Inflammatory macrophage (primary cell): ENCODE measurements at places on chromosomes 13 and 19.
A peak's percentile ranks its signal among the peaks of the same experiment; 100 is the strongest.

- no peak for DNase-seq
Observed at GRCh38 chr13:46797501-46798237, 708 bp upstream of the ESD start.

GRCh38 chr13:35884211-35884760 is 246.9 kb downstream of the DCLK1 start:
- DNase-seq = no peak

GRCh38 chr13:75881109-75881775 is 245.1 kb downstream of the LMO7 start:
- DNase-seq = no peak

- DNase-seq = peak; percentile 10
Observed at GRCh38 chr13:30027569-30028455, 177.4 kb upstream of the UBL3 start.

DNA sequence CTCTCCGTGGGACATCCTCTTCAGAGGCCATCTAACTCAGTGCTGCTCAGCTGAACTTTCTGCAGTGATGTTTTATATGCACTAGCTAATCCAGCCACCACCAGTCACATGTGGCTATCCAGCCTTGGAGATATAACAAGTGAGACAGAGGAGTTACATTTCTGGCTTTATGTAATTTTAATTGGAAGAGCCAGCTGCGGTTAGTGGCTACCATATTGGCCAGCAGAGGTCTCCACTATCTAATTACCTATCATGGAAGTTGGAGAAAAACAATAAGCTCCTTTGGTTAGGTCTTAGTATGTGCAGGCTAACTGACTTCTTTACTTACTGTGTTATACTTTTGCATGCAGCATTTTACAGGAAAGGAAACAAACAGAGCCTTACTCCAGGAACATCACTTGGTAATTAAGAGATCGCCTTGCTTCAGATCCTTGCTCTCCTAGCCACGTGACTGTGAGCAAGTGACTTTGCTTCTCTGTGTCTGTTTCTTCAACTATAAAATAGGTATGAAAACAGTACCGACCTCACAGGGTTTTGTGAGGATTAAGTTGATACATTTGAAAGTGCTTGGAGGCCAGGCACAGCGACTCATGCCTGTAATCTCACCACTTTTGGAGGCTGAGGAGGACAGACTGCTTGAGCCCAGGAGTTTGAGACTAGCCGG is 1.6 kb upstream of the KLK10 start:
- DNase-seq = peak; percentile 47

- DNase-seq = no peak
Observed at GRCh38 chr19:33665776-33666595, 44.2 kb downstream of the CHST8 start.

DNA sequence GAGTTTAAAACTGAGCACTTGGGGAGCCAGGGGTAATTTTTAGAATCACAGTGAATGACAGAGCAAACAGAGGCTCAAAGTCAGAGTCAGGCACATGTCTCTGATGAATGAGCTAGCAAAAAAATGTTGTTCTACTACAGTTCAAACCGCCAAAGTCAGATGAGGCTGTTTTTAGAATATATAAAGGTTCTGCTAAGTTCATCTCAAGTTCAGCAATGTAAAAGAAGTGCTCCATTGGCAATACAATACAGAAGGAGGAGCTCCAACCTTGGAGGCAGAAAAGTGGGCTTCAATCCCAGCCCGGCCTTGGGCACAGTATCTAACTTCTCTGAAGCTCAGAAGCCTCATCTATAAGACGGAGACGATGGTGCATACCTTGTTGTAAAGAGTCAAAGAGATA is 70.1 kb upstream of the IPO5 start:
- DNase-seq = no peak

DNA sequence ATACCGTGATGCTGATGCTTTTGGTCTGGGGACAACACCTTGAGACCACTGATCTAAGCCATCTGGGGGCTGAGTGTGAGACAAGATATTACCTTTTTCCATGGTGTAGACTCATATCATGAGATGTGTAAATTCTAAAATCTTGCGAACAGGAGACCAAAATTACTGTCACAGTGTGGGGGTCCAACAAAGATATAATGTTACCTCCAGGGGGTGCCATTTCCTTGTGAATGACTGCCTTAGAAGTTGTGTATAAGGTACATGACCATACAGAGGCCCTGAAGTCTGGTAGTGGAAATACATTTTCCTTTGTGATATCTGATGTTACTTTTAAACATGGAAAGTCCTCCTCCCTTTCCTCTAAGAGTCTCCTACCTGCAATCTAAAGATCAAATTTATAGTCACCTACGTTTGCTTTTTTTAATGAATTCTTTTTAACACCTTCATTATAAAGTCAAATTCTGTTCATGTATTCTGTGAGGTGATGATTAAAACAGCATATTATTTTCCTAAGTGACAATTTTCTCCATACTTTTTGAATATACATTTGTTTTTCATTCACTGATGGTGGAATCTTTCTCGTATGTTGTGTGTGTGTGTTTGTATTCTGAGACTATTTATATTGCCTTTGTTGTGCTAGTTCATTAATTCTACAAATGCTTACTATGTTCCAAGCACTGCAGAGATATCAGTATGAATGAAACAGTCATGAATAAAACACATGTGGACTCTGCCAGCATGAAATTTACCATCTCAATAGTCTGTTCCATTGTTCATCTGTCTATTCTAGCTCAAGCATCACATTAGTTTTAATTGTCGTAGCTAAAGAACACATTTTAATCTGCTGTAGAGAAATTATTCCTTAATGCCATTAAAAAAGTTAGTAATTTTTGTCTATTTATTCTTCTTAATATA is 113.7 kb downstream of the RFC3 start:
- peak; percentile 34 for DNase-seq

DNA sequence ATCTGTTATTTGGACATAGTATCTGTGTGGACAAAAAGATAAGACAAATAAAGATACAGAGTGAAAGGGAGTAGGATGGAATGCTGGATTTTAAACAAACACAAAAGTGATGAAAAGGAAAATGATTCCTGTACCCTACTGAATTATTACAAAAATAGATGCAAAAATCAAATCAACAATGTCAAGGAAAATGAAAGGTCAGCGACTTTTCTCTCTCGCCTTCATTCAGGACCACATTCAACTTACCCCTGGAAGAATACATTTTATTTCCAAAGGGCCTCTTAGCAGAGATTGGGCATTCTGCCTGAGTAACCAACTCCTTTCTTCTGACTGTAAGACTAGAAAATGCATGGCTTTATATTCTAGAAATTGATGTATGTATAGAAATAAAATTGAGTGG is 28.8 kb upstream of the FAM124A start:
- DNase-seq = no peak
